ENCODE measurements at places on chromosomes 1 and 21.

GRCh38 chr1:164805399-164805798, 246.4 kb downstream of the PBX1 start:
- no peak for DNase-seq

DNA sequence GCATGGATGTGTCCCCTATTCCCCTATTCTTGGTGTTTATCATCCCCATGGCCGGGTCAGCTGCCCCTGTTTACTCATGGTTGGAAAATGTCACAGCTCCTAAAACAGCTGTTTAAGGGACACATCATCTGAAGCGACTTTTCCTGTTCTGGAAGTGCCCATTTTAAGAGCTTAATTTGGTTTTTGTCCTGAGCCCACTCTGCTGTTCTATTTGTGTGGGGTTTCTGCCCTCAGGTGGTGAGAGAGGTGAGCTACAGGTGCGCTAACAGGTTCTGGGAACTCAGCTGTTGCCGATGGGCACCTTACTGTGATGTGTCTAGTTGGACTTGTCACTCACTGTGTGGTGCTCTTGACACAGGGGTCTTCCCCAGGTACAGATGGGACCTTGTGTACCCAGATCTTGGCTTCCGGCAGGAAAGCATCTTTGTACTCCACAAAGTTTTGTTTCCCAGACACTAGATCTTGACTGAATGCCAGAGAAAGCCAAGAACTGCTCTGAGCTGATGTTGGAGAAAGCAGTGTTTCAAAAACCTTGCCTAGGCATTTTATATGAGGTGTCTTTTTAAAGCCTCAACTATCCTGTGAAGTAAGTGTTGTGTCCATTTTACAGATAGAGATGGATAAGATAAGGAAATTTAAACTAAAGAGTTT, 59.0 kb upstream of the CD1D start:
- DNase-seq, result no peak

DNA sequence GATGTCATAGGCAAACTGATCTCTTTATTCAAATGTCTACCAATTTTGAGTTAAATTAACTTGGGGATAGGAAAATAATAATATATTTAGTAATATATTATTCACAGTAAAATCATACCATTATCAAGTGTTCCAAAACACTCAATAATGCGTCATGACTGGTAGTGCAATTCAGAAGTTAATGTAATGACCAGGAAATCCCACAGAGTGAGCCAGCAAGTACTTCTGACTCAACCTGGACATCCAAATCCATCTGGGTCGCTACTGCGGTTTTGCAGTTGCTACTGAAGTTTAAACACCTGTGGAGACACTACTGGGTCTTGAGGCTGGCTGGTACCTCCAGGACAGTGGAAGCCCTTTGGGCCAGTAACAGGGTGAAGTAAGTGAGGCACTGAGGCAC, 44.8 kb downstream of the DPYD start:
- DNase-seq, result no peak

DNA sequence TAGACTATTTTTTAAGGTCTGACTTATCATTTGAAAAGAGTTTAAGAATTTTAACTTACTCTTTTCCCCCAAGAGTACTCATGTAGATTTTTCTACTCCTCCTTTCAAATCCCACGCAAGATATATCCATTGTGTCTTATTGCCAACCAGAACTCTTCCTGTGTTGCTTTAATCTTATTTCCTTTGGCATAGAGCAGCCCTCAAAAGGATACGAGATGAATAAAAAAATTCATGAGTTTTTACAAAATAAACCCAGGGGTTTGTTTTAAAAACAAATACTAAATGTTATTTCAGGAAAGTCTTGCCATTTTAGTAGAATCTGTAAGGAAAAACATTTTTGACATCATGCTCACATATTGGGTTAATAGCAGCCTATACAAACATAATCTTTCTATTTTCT, 543.2 kb upstream of the CXADR start:
- no peak for DNase-seq

GRCh38 chr1:204814166-204814884, 56.3 kb upstream of the NFASC start:
- no peak for DNase-seq

- DNase-seq, result no peak
Observed at GRCh38 chr1:230080822-230081221, 13.8 kb downstream of the GALNT2 start.

DNA sequence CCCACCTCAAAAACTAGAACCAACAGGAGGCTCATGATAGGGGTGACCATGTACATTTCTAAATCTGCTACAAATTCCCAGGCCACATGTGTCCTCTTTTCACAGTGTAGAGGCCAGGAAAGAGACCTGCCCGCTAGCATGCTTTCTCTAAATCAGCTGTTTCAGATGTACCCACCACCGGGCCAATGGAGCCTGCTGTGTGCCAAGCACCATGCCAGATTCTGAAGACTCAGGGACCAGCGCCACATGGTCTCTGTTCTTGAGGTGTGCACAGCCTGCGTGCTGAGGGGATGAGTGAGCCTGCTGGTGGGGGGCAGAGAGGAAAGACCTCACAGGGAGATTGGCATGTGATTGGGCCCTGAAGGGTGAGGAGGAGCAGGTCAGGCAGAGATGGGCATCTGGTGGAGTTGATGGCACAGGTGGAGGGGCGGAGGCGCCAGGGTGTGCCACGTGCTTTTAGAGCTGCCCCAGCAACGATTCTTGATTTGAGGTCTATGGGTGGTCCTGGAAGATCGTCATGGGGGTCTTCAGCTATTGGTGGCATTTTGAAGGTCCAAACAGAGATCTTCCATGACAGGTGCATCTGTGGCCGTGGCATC, 485.1 kb upstream of the VAMP3 start:
- DNase-seq, result no peak

DNA sequence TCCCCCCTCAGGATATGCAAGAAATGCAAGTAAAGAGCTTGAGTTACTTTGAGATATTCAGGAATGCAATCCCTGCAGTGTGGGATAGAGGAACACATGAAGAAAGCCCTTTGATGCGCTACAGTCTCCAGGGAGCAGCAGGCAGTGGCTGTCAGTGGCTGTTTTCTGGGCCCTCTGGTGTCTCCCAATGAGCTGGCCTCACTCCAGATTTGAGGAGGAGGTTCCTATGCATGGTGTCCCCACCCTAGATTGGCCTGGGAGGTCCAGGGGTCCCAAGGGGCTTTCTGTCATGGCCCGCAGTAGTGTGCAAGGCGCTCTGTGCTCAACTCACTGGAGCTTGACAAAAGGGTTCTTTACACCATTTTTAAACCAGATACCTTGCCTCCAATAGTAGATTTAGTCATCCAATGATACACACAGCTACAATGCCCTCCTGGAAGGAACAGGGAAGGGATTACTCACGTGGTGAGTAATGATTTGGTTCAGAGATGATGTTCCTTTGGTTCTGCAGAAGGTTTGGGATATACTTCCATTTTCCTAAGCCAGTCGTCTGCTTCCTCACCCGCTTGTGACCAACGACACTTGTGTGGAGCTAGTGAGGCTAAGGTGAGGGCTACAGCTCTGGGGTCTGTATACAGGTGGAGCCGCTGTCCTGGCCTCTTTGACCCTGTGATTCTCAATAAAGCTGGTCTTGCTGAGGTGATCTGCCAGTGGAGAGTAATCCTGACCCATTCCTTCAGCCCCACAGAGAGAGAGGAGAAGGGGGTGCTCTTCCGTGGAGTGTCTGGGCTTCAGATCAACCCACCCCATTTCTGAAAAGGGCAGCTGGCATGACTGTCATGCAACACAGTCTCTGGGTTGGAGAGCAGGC, 6.6 kb downstream of the BATF3 start:
- no peak for DNase-seq

DNA sequence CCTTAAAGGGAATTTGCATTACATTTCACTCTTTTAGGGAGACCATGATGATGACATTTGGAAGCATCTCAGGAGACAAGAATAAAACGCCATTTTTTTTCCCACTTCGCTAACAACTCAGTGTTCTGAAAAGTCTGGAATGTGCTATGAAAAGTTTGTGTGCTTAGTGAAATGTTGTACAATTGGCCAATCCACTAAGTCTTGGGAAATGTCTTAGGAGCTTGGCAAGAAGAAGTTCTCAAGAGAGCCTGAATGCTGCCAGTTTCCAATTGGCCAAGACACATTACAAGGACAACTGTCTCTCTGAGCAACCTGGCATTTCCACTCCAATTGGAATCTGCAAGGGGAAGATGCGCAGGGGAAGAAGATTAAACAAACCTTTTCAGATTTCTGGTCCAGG, 401.8 kb downstream of the RWDD3 start:
- DNase-seq, result no peak

DNA sequence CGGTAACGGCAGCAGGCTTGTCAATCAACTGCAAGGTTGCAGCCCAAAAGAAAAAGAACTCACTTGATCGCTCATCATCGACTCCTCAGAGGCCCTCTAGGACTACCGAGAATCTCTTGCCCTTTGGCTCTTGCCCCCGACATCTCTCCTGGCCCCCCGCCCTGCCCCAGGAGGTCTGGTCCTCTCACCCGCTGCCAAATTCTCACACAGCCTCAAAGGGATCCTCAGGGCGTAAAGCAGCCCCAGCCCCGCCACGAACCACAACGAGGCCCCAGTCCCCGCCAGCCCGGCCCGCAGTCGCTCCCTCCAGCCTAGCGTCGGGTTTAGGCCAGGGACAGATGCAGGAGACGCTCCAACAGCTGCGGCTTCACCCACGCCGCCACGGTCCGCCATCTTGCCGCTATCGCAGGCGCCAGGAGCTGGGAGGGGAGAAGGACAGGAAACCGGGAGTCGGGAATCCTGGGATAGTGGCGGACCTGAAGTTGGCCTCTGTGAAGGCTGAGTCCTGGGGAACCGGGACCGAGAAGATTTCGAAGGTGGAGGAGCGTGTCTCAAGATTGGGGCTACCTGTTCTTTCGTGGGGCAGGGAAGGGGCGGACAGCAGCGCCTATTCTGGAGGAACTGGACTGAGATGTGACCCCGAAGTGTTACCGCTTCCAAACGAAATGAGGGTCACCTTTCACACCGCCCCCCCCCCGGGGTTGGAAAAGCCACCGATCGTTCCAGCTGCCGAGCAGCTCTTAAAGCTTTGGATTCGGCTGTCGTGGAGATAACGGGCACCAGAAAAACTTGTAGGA, at the start of gene ST7L:
TSS of gene ST7L (minus strand) at position 421 of the 797 bp plus-strand sequence. CDS start at position 393, 28 bp downstream.
- no peak for DNase-seq

DNA sequence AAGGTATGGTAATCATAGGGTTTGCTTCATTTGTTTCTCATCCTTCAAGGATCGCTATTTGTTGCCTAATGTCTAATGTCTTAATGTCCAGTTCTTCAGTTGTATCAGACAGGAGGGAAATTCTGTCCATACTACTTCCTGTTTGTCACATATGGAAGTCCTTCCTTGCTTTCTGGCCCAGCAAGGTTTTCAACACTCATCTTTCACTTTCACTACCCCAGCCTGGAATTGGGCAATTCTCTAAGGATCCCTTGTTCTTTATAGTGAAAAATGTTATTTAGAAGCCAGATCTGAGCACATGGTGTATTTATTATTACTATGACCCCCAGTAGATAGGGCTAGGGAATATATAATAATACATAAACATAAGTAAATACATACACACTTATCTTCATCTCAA, 50.6 kb upstream of the SLC35A3 start:
- DNase-seq, result no peak

- peak; percentile 72 for DNase-seq
Observed at GRCh38 chr1:17502326-17502778, 37.1 kb upstream of the ARHGEF10L start.

DNA sequence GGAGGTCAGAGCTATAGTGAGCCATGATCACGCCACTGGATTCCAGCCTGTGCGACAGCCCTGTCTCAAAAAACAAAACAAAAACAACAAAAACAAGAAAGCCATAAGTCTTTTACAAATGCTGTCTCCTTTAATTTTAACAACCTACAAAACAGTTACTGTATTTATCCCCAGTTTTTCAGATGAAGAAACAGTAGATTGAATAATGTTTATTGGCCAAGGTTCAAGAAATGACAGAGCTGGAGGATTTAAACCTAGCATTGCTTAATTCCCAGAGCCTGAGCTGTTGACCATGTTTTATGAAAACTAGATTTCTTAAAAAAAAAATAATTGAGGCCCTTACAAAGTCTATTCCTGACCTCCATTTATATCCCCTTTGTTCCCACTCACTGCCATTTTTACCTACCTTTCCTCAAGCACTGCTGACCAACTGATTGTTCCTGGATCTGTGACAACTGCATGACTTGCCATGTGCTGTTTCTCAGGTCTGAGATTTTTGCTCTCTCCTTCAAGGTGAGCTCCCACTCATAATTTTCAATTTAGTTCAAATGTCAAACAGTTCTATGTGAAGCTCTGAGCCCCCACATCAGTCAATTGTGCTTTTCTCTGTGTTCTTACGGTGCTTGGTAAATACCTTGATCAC, 140.8 kb downstream of the CHRM3 start:
- no peak for DNase-seq

DNA sequence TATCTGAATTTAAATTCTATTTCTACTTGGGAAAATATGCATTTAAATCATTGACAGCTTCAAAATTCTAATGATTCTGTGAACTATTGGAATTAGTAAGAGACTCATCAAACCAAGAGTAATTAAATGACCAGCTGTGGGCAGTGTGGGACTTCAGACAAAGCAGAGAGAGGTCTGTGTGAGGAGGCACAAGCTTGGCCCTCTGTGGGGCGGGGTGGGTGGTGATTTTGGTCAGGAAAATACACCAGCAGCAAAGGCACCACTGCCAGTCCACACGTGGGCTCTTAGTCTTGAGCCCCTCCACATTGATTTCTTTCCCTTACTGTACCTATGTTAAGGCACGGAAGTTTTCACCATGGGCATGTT, 39.2 kb upstream of the RAB4A start:
- DNase-seq, result no peak

DNA sequence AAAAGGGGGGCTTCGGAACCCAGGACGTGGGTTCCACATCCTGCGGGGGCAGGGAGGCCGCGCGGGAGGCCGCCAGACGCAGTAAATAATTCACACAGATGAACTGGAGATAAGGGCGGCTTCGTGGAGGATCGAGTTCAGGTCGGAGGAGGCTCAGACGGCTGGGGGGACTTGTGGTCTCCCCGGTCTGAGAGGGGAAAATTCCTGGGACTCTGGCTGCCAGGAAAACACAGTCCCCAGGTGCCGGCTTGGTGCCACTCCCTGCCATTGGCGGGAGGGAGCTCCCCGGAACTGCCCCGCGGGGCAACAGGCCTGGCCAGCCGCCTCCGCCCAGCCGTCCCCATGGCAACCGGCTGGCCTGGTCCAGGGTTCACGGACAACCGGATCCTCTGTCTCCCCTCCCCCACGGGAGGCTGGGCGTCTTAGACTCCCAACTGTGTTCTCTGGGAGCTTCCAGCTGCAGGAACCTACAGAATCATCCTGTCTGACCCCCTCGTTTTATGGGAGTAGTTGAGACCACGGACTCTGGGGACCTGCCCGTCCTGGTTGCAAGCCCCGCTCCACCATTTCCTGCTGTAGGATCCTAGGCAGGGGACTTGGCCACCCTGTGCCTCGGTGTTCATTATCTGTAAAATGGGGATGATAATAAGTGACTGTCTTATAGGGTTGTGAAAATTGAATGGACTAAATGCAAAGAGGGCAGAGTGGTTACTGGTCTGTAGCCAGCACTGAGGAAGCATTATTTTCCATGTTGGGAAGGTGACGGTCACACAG, 9.6 kb downstream of the CAMK2N1 start:
- DNase-seq, result no peak
